MM.1S (cell line): ENCODE measurements at places on chromosomes 7 and 10.

- no peak overlapping the region for H3K27ac ChIP-seq
- H3K4me3 ChIP-seq, result no peak overlapping the region
- H3K27me3 ChIP-seq, result no peaks in the 10 kb centered on the region
- peak; percentile 4 for DNase-seq
- H3K36me3 ChIP-seq, result no peaks in the 10 kb centered on the region
- peaks cover 10% of the 10 kb centered on the region for H3K4me1 ChIP-seq
These were observed 218.0 kb upstream of the IGFBP3 start for GRCh38 chr7:46139079-46139478.

- DNase-seq, result no peak
These were observed 199.8 kb downstream of the AHR start for GRCh38 chr7:17498230-17498629.

DNA sequence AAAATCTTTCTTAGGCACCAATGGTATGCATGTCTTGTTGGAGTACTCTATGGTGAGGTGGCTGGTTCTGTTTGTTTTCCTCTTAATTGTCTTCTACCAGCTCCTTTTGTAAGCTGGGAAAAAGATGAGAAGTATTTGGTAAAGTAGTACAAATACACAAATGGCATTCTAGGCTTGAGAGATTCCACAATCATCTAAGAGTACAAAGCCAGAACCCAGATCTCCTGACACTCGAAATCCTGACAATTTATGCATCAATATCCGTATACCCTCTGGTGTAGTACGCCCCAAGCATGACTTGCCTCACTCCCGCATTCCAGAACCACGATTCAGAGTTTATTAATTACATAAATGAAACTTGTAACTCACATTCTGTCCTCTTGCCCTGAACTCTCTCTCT, 43.5 kb downstream of the CDCA7L start:
- H3K27me3 ChIP-seq, result no peaks in the 10 kb centered on the region
- no peak for DNase-seq
- H3K27ac ChIP-seq, result no peak overlapping the region
- peaks cover 9% of the 10 kb centered on the region for H3K4me1 ChIP-seq

DNA sequence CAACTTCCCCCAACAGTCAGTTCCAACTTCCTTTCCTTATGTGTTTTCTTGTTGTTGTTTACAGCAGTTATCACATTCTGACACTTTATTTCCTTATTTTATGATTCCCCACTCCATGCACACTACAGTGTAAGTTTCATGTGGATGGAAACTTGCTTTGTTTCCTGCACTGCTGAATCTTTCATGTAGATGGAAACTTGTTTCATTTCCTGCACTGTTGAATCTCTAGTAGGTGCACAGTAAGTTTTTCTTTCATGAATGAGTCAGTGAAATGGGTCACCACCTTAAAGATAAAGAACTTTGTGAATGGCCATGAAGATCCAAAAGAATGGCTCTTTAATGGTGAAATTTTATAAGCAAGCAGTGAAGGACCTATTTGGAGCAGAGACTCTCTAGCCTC, 61.4 kb downstream of the SHOC2 start:
- H3K36me3 ChIP-seq, result no peaks in the 10 kb centered on the region
- peaks cover 13% of the 10 kb centered on the region; the same call in 1 of the 2 replicates for H3K4me1 ChIP-seq
- no peak for DNase-seq
- H3K27ac ChIP-seq, result no peak overlapping the region

DNA sequence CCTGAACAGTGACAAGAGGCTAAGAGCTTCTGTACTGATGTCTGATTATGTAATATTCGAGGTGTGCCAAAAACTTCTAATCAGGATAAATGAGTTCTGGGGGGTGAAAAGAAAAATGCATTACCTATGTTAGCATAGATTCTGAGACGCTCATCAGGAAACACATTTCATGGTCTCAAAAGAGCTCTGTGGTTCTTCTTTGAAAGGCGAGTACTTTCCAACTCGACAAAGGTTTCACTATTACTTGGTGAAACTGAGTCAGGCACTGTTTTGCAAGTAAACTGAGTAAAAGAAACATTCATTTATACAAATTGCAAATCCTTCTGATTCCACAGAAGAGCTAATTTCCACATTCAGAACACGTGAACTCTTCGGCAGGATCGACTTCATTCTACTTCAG, 523.2 kb downstream of the GATA3 start:
- no peak overlapping the region for H3K4me3 ChIP-seq
- DNase-seq, result no peak
- H3K27ac ChIP-seq, result no peak overlapping the region
- H3K4me1 ChIP-seq, result no peaks in the 10 kb centered on the region

- peak; percentile 72 for DNase-seq
- no peaks in the 10 kb centered on the region for H3K36me3 ChIP-seq
- H3K4me3 ChIP-seq, result no peak overlapping the region
- H3K27me3 ChIP-seq, result no peaks in the 10 kb centered on the region
- H3K27ac ChIP-seq, result no peak overlapping the region
These were observed 95.5 kb downstream of the CUL2 start for GRCh38 chr10:34994565-34995142.

DNA sequence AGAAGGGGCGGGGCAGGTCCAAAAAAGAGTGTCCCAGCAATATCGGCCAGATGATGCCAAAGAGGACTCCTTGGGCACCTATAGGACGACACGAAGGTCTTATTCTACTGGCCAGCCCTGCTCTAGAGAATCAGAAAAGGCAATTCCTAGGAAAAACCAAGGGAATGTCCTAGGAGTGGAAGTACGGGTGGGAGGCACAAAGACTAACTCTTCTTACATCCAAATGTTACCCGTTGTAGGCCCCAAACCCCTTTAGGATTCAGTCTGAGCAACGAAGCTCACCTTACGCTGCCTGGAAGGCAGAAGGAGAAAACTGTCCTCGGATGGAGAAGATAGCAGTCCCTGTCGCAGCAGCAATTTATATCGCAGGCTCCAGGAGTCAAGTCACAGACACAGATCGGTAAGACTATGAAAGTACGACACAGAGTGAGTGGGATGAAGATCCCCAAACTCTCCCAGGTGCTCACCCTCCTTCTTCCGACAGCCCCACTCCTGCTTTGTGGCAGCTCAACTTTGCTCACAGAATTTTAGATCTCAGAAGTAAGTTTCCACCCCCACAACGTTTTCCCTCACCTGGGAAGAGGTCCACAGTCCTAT, 558 bp downstream of the TCTN3 start:
- H3K27me3 ChIP-seq, result no peaks in the 10 kb centered on the region
- H3K27ac ChIP-seq, result peak overlapping the region; percentile 58; the same call in 1 of the 2 replicates
- no peaks in the 10 kb centered on the region for H3K36me3 ChIP-seq
- peak; percentile 14 for DNase-seq

DNA sequence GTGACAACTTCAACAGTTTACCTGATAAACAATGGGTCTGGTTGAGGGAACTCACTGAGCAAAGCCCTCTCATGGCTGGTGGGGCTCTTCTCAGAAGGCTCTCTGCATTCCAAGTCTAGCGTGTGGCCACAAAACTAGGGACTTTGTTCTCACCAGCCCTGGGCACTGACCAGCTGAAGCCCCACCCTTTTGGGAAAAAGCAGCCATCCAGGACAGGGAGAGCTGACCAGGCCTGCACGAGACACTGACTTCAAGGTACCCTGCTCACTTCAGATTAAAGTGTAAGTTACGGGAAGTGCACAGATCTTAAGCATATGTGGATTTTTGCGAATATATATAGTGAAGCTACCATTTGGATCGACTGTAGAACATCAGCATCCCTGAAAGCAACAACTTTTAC, 67.4 kb upstream of the LRRC4 start:
- H3K27me3 ChIP-seq, result no peaks in the 10 kb centered on the region
- no peak for DNase-seq

- no peak overlapping the region for H3K27ac ChIP-seq
- H3K4me1 ChIP-seq, result no peaks in the 10 kb centered on the region
- no peaks in the 10 kb centered on the region for H3K27me3 ChIP-seq
- no peak for DNase-seq
- no peak overlapping the region for H3K4me3 ChIP-seq
- no peaks in the 10 kb centered on the region for H3K36me3 ChIP-seq
These were observed 30.2 kb downstream of the C10orf143 start for GRCh38 chr10:130080461-130080814.

GRCh38 chr10:122204691-122205489, 66.2 kb upstream of the BTBD16 start:
- no peak overlapping the region for H3K27ac ChIP-seq
- H3K36me3 ChIP-seq, result no peaks in the 10 kb centered on the region
- no peaks in the 10 kb centered on the region for H3K4me1 ChIP-seq
- no peak for DNase-seq
- H3K4me3 ChIP-seq, result no peak overlapping the region
- H3K27me3 ChIP-seq, result no peaks in the 10 kb centered on the region

DNA sequence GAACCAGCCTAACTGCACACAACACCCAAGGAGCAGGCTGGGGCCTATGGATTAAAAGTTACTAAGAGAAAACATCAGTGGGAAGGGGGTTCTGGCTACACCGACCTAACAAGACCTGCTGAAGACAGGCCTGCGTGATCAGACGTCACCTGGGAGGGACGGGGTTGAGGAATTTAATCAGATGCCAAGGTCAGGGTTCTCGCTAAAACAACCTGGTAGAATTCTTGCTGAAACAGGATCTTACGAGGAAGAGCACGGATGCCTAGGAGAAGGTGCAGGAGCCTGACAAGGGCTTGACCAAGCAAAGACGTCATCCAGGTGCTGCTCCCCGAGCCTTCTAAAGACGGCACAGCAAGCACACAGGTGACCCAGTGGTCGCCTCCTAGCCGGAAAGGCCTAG, 1.6 kb downstream of the IDI2 start:
- no peaks in the 10 kb centered on the region for H3K27me3 ChIP-seq
- H3K4me1 ChIP-seq, result no peaks in the 10 kb centered on the region
- DNase-seq, result no peak
- H3K27ac ChIP-seq, result no peak overlapping the region
- H3K36me3 ChIP-seq, result no peaks in the 10 kb centered on the region

GRCh38 chr10:60283397-60283796, 106.3 kb downstream of the ANK3 start:
- no peaks in the 10 kb centered on the region for H3K36me3 ChIP-seq
- no peak overlapping the region for H3K27ac ChIP-seq

- H3K36me3 ChIP-seq, result no peaks in the 10 kb centered on the region
- no peaks in the 10 kb centered on the region for H3K4me1 ChIP-seq
- no peaks in the 10 kb centered on the region for H3K27me3 ChIP-seq
- no peak overlapping the region for H3K4me3 ChIP-seq
These were observed 254.0 kb downstream of the USP6NL start for GRCh38 chr10:11357439-11357838.

DNA sequence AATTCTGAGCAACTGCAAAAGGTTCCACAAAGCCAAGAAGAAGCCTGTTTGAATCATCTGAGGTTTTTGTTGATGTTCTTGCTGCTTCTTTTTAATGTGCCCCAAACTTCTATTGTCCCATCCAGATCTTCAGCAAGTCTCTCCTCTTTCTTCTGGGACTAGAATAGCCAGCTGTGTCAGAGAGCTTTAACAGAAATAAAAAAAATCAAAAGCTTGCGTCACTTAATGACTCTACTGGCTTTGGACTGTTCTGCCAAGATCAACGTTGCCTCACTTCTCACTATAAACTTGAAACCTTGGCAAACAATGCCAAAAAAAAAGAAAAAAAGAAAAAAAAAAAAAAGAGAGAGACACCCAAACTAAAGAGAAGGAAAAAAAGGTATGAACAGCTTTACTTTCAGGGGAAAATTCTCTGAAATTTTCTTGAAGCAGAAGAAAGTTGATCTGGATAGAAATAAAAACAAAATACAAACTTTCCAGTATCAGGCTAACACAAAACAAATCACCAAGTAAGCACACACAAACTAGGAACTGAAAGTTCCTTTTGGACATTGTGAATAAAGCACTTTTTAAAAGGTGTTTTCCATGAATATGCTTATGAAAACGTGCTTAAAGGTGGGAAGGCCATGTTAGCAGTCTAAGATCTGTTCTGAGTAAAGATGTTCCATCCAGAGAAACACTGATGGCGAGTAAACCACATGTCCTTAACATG, 14.8 kb downstream of the USP54 start:
- no peaks in the 10 kb centered on the region for H3K4me1 ChIP-seq
- no peak overlapping the region for H3K4me3 ChIP-seq
- no peaks in the 10 kb centered on the region for H3K36me3 ChIP-seq
- no peak overlapping the region for H3K27ac ChIP-seq
- DNase-seq, result no peak
- H3K27me3 ChIP-seq, result no peaks in the 10 kb centered on the region

- no peaks in the 10 kb centered on the region for H3K4me1 ChIP-seq
- no peak overlapping the region for H3K4me3 ChIP-seq
- H3K27me3 ChIP-seq, result no peaks in the 10 kb centered on the region
- DNase-seq, result no peak
These were observed 16.6 kb upstream of the WNT8B start for GRCh38 chr10:100446130-100446761.

DNA sequence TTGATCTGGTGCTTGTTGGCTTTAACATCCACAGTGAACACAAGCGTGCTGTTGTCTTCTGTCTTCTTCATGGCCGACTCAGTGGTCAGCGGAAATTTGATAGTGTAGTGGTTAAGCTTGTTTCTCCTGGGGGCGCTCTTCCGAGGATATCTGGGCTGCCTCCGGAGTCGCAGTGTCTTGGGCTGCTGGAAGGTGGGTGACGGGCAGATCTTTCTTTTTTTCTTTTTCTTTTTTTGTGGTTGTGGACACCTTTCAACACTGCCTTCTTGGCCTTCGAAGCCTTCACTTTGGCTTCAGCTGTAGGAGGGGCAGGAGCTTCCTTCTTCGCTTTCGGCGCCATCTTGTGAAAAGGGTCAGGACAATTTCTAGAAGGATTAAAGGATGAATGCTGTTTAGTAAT, 23.8 kb upstream of the RPA3 start:
- no peak overlapping the region for H3K27ac ChIP-seq

DNA sequence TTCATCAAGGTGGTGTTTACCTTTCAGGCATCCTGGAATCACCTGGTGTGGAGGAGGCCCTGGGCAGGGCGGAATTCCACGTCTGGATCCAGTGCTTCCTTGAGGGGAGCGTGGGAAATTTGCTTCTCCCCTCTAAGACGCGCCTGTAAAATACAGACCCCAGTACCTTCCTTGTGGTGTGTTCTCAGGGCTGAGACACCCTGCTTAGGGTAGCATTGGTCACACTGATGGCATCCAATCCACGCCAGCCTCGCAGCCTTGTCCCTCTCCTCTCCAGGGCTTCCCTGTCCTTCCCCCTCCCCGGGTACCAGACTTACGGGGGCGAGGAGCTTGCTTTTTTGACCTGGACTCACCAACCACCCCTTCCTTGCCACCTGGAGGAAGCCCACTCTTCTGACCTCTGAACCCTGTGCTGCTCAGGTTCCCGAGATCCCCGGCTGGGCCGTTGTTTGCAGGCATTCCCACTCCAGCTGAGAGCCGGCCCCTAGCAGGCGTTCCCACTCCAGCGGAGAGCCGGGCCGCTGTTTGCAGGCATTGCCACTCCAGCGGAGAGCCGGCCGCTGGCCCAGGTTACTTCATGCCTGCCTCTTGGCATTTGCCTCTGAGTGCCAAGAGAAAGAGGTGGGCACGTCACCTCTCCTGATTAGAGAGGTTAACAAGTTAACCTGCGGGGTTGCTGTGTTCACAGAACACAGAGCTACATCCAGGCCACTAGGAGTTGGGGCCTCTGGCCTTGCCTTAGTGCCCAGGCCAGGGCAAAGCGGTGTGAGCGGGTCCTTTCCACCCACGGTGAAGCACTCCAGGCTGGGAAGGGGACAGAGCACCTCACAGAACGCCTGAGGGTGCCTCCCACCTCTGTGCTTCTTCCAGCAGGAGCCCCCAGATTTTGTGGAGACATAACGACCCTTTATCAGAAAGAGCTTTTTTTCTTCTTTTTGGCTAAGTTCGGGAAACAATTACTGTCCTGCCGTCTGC, 254.0 kb upstream of the PPP2R2D start:
- H3K36me3 ChIP-seq, result no peaks in the 10 kb centered on the region
- H3K4me1 ChIP-seq, result no peaks in the 10 kb centered on the region
- H3K4me3 ChIP-seq, result no peak overlapping the region
- peaks cover 13% of the 10 kb centered on the region for H3K27me3 ChIP-seq
